ENCODE measurements at places on chromosomes 11 and 22. TPM values are rescaled to one million over a fixed set of nuclear protein-coding genes. Genes with fewer than 3 reads are reported as not detected.

GRCh38 chr22:20885557-20886323 lies 26.9 kb downstream of the SNAP29 start:
- H3K27ac ChIP-seq = no peak overlapping the region
- no peaks in the 10 kb centered on the region for H3K27me3 ChIP-seq
- no peaks in the 10 kb centered on the region for H3K4me1 ChIP-seq
- peak; percentile 89 for DNase-seq
- H3K36me3 ChIP-seq = no peaks in the 10 kb centered on the region
- H3K4me3 ChIP-seq = no peak overlapping the region

DNA sequence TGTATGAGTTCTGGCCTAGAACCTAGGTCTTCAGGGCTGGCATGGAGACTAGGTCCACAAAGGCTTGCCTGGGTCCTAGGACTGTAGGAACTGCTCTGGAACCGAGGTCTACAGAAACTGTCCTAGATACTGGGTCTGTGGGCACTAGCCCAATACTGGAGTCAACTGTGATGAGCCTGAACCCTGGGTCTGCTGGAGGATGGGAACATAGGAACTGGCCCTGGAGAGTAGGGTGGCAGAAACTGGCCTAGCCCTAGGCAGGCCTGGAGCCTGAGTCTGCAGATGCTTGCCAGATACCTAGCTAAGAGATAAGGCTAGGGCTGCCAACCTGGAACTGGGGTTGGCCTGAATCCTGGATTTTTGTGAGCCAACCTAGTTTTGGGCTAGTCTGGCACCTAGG lies 19.2 kb upstream of the GLYATL2 start:
- H3K36me3 ChIP-seq = no peaks in the 10 kb centered on the region
- H3K27me3 ChIP-seq = no peaks in the 10 kb centered on the region
- no peak overlapping the region for H3K4me3 ChIP-seq
- H3K27ac ChIP-seq = no peak overlapping the region
- no peak for DNase-seq
- H3K4me1 ChIP-seq = no peaks in the 10 kb centered on the region

DNA sequence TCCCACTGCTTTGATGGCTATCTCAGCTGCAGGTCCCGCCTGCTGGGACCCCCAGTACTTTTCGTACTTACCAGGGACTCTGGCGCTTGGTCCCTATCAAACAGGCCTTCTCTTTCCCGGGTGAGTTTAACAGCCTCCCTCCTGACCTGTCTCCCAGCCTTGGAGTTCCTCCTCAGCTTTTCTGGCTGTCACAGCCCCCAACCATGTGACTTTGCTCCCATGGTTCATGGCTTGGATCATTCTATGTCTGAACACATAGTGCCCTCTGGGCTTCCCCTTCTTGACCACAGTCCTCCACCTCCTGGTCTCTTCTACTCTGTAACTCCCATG lies 56.9 kb downstream of the PARVA start:
- no peak overlapping the region for H3K4me3 ChIP-seq
- H3K4me1 ChIP-seq = peaks cover 4% of the 10 kb centered on the region
- no peak overlapping the region for H3K27ac ChIP-seq
- DNase-seq = no peak

DNA sequence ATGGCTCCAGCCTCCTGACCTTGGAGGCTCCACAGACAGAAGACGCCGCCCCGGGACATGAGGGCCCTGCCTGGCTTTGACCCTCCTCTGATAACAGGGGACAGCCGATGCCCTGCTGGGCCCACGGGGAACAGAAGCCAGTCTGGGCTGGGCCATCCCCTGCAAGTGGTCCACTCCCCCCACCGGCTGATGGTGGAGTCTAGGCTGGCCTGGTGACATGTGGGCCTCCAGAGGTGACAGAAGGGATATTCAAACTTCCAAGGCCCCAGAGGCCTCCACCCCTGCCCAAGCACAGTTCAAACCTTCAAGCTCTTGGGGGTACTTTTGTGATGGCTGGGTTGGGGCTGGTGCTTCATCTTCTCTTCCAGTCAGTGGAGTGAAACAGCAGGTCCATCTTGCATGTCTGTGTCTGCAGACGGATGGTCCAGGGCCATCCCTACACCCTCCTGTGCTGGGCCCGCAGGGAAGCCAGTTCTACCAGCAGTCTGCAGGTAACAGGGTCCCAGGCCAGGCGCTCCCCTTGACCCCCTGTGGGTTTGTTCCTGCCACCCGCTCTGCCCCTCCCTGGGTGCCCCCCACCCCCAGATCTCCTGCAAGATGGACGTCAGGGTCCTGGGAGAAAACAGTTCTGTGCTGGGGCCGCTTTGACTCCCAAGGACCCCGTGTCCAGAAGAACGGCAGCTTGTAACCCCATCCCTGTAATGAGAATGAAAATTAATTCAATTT lies 929.9 kb downstream of the BRD1 start:
- no peak for DNase-seq
- no peaks in the 10 kb centered on the region for H3K36me3 ChIP-seq
- H3K4me1 ChIP-seq = no peaks in the 10 kb centered on the region
- H3K4me3 ChIP-seq = no peak overlapping the region
- H3K27ac ChIP-seq = no peak overlapping the region
- H3K27me3 ChIP-seq = no peaks in the 10 kb centered on the region

DNA sequence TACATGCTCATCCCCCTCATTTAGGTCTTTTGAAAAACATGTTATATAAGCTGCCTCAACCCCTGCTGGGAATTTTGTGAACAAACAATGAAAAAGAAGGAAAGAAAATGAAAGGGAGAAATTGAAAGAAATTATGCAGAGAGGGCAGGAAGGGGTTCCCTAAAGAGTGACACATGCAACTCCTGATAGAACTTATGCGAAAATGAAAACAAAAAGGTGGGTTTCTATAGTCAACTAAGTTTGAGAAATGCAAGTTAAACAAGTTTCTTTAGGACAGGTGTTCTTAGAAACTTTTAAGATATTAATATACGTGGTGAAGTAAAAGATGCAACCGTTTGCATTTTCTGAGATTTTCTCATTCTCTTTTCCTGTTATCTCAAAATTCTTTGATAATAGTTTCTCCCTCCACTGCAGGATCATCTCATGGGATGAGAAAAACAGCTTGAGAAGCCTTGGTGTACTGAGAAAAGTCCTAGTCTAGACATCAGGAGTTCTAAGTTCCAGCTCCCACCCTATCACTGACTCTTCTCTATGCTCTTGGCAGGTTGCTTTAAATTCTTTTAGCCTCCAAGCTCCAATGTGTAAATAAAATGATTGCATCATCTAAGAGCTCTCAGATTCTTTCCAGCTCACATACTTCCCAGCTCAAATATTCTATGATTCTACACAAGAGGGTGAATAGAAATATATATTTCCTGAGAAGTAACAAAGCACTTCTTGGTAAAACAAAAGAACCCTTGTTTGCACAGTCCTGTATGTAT lies 109.2 kb downstream of the FAM76B start:
- no peaks in the 10 kb centered on the region for H3K36me3 ChIP-seq
- H3K27ac ChIP-seq = no peak overlapping the region
- no peak overlapping the region for H3K4me3 ChIP-seq
- peaks cover 23% of the 10 kb centered on the region for H3K4me1 ChIP-seq
- DNase-seq = no peak
- no peaks in the 10 kb centered on the region for H3K27me3 ChIP-seq

GRCh38 chr11:35354644-35355043 lies 64.7 kb downstream of the SLC1A2 start:
- no peak for DNase-seq
- no peaks in the 10 kb centered on the region for H3K36me3 ChIP-seq
- no peak overlapping the region for H3K27ac ChIP-seq
- H3K27me3 ChIP-seq = peaks cover 7% of the 10 kb centered on the region
- H3K4me3 ChIP-seq = no peak overlapping the region
- H3K4me1 ChIP-seq = no peaks in the 10 kb centered on the region

DNA sequence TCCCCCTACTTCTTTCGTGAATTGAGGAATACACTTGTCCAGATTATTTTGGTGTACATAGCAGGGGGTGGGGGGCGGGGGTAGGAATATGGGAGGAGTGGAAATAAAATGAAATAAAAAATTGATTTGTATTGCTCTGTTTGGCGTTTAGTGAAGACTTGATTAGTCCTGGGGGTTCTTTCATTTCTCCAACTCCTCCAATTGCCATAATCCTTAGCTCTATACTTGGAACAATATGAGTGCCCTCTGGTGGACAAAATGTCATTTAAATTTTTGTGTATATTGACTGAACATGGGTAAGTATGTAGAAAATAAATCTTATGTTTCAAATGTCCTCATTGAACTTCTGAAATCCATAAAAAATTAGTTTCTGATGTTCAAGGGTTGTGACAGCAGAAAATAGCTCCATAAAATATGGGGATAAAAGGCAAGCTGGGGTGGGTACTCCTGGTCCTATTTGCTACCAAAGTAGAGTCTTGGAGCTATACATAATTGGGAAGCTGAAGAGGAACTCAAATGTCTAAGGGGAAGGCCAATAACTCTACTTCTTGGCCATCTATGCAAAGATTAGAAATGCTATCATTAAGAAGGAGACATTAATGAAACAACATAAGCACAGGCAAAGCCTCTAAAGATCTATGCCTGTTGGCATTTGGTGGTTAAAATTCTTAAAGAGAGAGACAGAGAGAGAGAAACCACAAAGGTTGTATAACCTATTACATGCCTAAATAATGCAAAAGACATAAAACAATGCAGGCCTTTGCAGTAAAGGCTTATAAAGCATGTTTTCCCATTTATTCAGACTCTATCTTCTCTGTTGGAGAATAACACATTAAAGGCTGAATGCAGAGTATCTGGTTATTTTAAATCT lies 421.6 kb downstream of the METTL15 start:
- DNase-seq = peak; percentile 62
- no peaks in the 10 kb centered on the region for H3K27me3 ChIP-seq

- no peak overlapping the region for H3K4me3 ChIP-seq
- H3K36me3 ChIP-seq = no peaks in the 10 kb centered on the region
- no peak overlapping the region for H3K27ac ChIP-seq
- peaks cover 26% of the 10 kb centered on the region for H3K4me1 ChIP-seq
- no peak for DNase-seq
- no peaks in the 10 kb centered on the region for H3K27me3 ChIP-seq
These were observed 124.3 kb upstream of the TTC12 start for GRCh38 chr11:113189909-113190667.

GRCh38 chr11:118606844-118607228 lies 579 bp upstream of the PHLDB1 start:
- no peak overlapping the region for H3K27ac ChIP-seq
- DNase-seq = no peak
- H3K36me3 ChIP-seq = no peaks in the 10 kb centered on the region
- H3K4me3 ChIP-seq = no peak overlapping the region
- peaks cover 40% of the 10 kb centered on the region for H3K4me1 ChIP-seq
- H3K27me3 ChIP-seq = peaks cover 68% of the 10 kb centered on the region

DNA sequence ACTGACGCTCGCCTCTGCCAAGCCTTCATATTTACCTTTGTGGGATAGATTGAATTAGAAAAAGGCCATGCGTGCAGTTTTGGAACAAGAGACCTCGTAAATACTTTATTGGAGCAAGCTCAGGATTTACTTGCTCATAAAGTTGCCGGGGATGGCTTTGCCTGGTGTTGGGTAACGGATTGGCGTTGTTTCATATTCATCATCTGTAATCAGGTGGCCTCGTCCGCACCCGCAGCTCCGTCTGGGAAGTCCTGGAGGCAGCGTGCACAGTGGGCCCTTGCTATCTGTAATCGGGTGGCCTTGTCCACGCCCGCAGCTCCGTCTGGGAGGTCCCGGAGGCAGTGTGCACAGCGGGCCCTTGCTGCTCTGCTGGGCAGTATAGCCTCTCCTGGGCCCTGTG lies 1209.3 kb downstream of the BRD1 start:
- no peak for DNase-seq
- no peak overlapping the region for H3K27ac ChIP-seq
- H3K27me3 ChIP-seq = no peaks in the 10 kb centered on the region
- no peak overlapping the region for H3K4me3 ChIP-seq
- no peaks in the 10 kb centered on the region for H3K4me1 ChIP-seq

DNA sequence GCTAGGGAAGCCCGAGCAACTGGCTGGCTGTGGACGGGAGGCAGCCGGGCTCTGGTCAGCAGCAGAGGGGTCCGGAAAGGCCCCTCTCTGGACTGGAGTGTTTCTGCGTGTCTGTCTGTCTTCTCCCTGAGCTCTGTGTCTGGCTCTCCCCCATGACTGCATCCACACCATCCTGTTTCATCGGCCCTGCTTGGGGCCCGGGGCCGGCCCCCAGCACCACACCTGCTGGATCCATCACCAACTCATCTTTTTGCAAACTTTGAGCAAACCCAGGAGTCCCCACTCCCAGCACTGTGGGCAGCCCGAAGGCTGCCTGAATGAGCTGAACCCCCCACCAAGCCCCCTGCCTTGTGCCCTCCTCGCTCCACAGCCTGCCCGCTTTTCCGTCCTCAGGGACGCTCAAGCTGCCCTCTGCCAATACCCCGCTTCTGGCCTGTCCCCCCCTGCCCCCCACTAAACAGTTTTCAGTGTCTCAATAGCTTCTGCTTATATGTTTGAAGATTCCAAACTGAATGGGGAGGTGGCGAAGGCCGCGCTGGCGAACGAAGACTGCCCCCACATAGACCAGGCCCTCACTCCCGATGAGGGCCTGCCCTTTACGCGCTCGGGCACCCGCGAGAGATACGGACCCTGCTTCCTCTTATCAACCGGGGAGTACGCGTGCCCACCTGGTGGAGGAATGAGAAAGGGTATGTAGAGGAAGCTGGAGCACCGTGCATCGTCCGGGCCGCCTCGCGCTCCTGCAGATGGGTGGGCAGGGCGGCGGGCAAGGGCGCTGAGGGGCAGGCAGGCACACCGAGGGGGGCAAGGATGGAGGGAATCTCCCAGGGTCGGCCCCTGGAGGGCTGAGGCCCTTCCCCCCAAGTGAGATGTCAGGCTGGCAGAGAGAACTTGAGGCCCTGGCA lies 44.6 kb downstream of the KCNC1 start:
- no peaks in the 10 kb centered on the region for H3K27me3 ChIP-seq
- peaks cover 16% of the 10 kb centered on the region for H3K4me1 ChIP-seq
- no peak overlapping the region for H3K27ac ChIP-seq
- H3K4me3 ChIP-seq = no peak overlapping the region
- DNase-seq = no peak

DNA sequence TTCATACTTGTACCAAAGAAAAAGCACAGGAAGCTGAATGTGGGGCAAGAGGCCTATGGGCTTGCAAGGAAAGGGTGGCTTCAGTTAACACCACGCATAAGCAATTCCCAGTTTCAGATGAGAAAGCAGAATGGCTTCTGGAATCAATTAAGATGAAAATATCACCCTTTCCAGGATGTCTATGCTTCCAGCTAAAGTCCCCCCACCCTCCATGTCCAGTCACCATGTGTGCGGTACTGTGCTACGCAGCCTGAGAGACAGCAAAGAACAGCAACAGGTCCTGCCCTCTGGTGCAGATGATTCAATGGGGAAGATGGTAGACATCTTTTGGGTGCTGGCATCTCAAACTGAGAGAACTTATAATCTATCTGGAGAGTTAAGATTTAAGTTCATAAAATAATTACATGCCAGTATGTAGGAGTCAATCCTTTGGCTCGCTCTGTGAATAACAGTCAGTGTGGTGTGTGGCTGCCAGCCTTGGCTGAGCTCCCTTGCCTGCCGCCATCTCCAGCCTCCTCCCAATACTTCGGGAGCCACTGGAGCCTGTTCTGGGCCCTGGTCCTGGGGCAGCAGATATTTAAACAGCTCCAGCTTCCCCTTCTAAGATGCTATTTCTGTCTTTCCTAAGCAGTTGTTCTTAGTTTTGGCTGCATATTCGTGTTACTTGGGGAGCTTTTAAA lies 44.5 kb downstream of the ME3 start:
- no peak overlapping the region for H3K4me3 ChIP-seq
- no peak overlapping the region for H3K27ac ChIP-seq
- no peak for DNase-seq

The TMEM218 gene
- 47.9 TPM for total RNA-seq

The TP53AIP1 gene
- total RNA-seq = not detected

The PSMD13 gene
- 106 TPM for total RNA-seq

The ALDH3B1 gene
- total RNA-seq = 0.12 TPM

The C11orf58 gene
- 241 TPM for total RNA-seq

The GGT1 gene
- 4.9 TPM for total RNA-seq

The C11orf91 gene
- total RNA-seq = not detected

The KRTAP5-11 gene
- not detected for total RNA-seq
